ENCODE measurements at places on chromosomes 4 and X.

GRCh38 chr4:55269995-55270394 lies 76.0 kb upstream of the SRD5A3 start:
- DNase-seq: no peak

DNA sequence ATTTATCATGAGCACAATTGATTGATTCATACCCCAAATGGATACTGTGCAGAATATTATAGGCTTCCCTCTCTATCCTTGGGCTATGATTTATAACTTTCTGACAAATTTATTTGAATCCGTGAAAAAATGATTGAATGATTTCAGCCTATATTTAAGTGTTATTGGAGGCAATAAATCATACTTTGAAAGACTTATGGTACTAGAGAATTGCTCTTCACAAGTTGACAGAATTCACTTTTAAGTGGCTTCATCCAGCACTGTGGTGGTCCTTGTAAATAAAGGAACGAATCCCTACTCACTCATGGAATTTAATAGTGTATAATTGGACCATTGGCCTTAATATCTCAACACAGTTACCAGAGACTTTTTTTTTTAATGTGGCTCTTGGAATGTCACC lies 174.8 kb upstream of the TLL1 start:
- no peak for DNase-seq

DNA sequence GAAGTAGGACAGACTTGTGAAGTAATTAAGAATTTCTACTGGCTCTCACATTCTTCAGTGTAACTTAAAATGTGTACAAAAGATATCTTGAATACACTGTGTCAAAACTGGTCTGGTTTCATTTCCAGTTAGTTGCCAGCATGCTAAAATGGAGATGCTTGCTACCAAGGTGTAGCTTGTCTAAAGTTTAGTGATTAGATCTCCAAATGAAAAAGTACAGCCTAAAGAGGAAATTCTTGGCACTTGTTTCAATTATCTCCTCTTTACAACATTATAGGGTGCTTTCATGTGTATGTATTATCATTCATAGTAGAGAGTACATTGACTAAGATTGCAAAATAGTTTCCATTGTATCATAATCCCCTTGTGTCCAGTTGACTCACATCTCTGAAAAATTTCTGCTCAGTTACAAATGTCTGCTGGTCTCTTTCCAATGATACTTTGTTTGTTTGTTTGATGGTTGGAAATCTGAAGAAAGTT lies 97.3 kb upstream of the SPRY1 start:
- no peak for DNase-seq

- DNase-seq: no peak
These were observed 46.3 kb upstream of the LONRF3 start for GRCh38 chrX:118928151-118928550.

GRCh38 chr4:61143461-61143860 lies 56.7 kb upstream of the ADGRL3 start:
- DNase-seq: no peak

GRCh38 chrX:3428792-3429191 lies 82.3 kb upstream of the MXRA5 start:
- no peak for DNase-seq

GRCh38 chr4:26607776-26608175 lies 23.9 kb downstream of the TBC1D19 start:
- no peak for DNase-seq

GRCh38 chr4:73664470-73664869 lies 44.2 kb upstream of the RASSF6 start:
- no peak for DNase-seq

DNA sequence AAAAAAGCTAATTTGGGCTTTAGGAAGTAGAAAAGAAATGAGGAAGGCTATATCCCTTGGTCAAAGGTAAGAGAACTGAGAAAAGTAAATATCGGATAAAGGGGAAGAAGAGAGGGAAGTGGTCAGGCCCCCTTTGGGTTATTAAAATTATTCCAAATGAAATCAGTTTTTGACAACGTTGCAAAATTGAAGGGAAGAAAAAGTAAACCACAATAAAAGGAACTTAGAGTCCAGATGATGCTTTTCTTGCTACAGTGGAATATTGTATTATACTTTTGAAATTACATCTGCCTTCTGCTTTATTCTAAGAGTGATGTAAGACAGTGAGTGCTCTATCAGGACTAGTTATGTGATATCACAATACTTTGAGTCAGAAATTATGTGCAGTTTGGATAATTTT lies 59.4 kb upstream of the RBPJ start:
- DNase-seq: no peak

- no peak for DNase-seq
These were observed 121.3 kb downstream of the KIT start for GRCh38 chr4:54779036-54779435.

DNA sequence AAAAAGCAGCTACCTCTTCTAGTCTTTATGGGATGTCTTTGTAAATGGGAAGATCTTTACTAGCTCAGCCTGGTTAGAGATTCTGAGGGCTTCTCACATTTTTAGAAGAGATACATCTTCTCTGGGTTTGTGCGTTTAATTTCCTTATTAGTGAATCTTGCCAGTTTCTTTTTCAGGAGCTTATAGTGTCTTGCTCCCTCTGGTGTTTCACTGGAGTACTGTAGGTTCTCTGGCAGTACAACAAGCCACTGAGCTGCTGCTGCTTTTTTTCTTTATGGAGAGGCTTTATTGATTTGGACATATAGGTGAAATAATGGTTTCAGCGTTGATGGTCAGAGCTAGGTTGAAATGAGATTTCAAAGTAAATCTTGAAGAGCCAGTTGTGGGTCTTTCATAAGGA lies 82.9 kb downstream of the LAS1L start:
- DNase-seq: peak; percentile 39

GRCh38 chr4:121096629-121097028 lies 24.3 kb upstream of the NDNF start:
- no peak for DNase-seq

Data from activated CD4-positive, alpha-beta T cell treated with anti-CD3 and anti-CD28 coated beads, Interleukin-2, Interleukin-6, amounts not matched to agents 100 ng/mL and 50 ng/mL, durations not matched to agents 16 hours and 8 hours (primary cell).